ENCODE measurements at places on chromosomes 3 and 15.

DNA sequence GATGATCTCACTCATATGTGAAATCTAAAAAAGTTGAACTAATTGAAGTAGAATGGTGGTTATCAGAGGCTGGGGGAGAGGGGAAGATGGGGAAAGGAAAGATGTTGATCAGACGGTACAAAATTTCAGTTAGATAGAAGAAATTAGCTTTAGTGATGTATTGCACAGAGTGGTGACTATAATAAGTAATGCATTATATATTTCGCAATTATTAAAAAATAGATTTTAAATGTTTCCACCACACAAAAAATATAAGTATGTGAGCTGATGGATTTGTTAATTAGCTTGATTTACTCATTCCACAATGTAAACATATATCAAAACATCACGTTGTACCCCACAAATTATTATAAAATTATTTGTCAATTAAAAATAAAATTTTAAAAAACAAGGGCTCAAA is 8.1 kb downstream of the SUMF1 start:
- no peak for DNase-seq

DNA sequence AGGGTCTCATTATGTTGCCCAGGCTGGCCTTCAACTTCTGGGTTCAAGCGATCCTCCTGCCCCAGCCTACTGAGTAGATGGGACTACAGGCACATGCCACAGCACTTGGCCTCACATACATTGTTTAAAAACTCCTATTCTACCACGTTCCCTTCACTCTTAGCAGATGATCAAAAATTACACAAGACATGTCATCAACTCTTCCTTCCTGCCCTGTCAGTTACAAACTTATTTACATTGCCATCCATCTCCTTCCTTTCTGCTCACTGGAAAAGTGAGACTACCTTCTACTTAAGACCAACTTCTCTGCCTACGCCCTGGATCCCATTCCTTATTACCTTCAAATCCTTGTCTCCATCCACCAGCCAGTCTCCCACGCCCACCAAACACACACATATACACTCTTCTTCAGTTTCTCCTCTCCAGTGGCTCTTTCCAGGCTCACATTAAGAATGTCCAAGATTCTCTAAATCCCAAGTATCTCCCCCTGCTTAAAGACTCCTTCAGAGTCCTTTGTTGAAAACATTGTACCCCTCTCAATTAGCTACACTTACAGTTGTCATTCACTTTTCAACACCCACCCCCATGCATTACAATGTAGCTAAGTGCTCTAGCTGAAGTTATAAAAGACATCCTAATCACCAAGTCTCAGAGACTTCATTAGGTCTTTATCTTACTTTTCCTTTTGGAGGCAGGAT is 4.3 kb downstream of the PEAK1 start:
- DNase-seq: no peak

DNA sequence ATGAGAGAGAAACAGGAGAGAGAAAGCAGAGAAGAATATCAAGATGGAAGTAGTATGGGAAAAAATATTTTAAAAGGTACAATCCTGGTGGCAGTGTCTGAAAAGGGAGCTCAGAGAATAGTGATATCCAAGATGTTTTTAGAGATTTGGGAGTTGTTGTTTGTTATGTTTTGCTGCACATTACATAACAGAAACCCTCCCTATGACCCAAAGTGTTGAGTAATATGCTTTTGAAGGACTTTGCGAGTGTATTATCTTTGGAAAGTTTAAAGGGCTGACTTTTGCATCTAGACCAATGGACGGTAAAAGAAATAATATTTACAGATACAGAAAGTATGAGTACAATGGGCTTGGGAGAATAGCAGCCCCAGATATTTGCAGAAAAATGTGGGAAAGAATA is 759.7 kb downstream of the NTRK3 start:
- DNase-seq: no peak

- DNase-seq: no peak
Observed at GRCh38 chr3:187828579-187829452, 83.5 kb upstream of the BCL6 start.

DNA sequence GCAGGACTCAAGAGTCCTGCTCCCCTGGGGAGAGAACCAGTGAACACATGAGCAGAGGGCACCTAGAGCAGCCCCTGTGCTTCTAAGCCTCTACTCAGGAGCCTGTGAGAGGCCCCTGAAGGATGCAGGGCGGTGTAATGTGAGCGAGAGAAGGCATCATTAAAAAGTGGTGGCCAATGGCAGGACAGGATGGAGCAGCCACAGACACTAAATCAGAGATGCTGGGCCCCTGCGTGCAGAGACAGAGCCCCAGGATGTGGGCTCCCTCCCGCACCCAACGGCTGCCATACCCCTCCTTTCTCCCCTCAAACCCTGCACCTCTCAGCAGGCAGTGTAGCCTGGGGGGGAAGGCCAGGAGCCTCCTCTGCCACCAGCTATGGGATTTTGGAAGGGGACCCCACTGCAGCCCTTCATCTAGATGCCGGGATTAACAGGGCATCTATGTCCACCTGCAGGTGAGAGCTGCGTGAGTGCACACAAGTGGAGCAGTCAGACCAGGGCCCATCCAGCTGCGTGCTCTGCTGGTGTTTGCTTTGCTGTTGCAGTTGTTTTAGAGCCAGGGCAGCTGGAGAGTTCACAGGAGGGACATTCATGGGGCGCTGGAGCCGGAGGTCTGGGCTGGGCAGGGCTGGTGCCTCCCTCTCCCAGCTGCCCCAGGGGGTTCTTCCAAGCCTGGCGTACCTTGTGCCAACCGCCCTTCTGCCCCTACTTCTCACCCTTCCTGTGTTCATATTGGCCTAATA is 5.1 kb upstream of the IQSEC1 start:
- DNase-seq: no peak

GRCh38 chr3:170563712-170564423 is 22.0 kb downstream of the SLC7A14 start:
- no peak for DNase-seq

DNA sequence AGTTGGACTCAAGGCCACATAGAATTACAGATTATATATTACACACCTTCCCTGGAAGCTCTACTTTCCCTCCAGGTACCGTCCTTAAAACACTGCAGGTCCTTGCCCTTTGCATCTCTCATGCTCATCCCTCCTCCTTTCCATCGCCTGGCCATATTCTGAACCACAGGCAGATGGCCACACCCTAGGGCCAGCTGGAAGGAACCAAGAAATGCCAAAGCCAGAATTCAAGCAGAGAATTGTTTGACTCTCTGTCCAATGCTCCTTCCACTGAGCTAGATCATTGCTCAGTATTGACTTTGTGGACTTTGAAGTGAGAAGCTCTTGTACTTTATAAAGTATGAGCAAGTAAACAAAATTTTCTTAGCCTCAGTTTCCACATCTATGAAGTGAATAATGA is 170.3 kb upstream of the SLC24A5 start:
- no peak for DNase-seq

- no peak for DNase-seq
Observed at GRCh38 chr15:51909584-51909983, 62.0 kb downstream of the LEO1 start.

GRCh38 chr3:188746291-188746783 is 425.4 kb upstream of the TPRG1 start:
- DNase-seq: no peak

DNA sequence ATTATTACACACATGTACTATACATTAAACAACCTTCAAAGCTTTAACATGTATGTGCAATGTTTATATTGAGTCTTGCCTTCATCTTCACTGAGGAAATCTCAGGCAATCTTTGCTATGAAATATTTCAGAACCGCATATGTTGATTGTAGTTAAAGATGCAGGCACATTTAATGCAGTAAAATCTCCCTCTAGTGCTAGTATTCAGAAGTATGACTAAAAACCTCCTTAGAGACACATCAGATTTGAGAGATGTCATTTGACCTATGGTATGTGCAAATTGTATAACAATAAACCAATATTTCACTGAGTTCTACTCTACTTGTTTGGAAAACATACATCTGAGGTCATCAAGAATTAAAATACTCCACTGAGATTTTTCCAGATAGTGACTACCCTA is 123.8 kb upstream of the C15orf61 start:
- DNase-seq: no peak

DNA sequence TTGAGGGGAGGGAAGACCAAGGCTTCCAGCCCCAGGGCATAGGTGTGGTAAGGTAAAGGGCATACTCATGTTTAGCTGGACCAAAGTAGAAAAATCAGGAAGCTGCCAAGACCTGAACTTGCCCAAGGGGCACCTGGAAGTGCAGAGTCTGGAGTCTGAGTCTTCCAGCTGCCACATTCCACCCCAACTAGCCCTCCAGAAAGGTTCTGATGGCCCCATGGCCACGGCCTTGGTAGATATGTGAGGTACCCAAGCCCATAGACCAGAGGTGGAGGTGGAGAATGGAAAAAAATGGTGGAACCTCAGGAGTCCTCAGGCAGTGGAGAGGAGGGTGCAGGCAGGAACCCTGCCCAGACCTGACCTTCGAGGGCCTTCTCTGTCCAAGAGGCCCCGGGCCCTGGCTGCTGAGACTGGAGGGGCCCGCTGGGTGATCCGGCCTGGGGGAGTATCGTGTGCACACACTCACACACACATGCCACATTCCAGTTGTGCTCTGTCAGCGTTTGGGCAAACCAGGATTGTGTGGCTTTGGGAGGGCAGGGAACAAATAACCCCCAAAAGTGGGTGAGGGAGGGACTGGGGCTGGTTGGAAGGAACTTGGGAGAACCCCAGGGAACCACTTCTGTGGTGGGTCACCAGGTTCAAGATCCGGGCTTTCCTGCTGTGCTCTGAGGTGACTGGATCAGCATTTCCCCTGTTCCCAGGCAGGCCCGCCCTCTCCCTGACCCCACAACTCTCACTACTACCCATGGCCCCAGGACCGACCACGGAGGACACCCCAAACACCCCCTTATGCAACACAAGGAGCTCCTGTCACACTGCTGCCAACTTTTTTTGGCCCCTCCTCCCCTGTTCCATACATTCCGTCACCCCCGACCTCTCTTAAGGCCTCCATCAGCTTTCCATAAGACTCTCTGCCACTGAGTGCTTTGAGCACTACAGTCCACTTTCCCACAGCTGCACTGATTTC is 11.6 kb downstream of the MYL3 start:
- DNase-seq: no peak

DNA sequence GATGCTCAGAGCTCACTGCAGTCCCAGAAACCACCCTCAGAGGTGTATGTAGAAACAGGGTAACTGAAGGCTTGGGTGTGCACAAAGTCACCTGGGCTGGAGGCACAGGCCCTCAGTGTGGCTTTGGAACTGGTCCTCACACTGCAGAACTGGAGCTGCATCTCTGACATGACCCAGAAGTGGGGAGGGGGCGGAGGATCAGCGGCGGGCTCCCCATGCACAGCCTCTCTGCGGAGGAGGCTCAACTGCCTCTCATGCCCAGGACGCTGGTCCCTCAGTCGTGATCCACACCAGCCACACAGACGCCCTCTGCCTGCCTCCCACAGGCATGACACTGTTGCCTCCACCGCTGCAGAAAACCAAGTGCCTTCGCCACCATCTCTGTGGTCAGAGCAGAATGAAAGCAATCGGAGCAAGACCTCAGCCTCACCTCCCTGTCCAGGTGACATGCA is 73.7 kb downstream of the TM2D3 start:
- no peak for DNase-seq

DNA sequence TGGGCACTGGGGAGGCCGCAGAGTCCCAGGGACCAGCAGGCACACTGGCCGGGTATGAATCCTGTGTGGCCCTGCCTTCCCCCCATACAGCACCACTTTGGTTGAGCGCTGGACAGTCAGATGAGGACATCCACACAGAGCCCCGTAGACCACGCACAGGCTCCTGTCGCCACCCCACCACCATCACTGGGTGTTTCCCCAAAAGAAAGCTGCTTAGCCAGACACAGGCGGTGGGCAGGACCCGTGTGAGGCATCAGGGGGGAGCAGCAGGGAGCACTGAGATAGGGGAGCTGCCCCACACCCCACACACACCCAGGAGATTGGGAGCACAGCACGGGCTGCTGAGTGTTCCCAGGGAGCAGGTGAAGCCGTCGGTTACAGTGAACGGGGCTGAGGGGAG is 42.4 kb upstream of the SLC41A3 start:
- no peak for DNase-seq

DNA sequence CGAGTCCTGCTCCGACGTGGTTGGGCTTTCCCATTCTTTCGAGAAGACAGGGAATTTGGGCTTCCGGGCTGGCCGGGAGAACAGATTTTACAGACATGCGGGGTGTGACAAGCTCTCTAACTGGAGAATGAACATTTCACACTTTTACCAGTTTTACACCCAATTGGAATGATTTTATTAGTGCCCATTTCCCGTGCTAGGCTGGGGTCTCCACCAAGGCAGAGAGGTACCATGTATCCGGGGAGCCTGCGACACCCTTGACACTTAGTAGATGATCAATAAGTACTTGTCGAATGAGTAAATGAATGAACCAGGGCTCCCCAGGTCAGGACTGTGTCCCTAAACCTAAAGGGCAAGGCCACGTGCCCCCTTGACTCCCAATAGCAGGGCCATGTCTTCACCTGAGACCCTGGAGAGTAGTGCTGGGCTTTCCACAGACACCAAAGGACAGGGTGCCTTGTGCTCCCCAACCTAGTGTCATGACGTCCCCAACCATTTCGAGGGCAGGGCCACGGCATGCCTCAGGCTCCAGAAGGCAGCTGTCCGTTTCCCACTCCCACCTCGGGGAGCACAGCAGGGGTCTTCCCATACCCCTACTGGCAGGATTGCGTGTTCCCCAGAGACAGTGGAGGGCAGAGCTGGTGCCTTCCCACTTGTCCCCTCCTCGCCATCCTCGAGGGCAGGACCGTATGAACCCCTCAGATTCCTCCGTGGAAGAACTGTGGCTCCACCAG is 679 bp upstream of the MYD88 start:
- no peak for DNase-seq

DNA sequence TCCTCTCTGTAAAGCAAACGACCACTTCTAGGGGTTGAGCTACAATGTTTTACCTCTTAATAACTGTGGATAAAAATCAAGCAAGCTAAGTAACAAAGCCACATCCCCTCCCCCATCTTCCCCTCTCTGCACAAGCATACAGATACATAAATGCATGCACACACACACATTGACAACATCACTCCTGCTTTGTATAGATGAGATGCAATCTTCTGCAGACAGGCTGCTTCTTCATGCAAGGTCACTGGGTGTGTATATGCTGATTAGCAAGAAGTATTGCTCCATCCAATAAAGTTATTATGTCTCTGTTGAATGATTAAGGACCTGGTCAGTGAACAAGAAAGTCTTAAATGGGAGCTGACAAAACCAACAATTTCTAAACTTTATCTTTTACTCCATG is 8.8 kb upstream of the ATP11B start:
- no peak for DNase-seq

DNA sequence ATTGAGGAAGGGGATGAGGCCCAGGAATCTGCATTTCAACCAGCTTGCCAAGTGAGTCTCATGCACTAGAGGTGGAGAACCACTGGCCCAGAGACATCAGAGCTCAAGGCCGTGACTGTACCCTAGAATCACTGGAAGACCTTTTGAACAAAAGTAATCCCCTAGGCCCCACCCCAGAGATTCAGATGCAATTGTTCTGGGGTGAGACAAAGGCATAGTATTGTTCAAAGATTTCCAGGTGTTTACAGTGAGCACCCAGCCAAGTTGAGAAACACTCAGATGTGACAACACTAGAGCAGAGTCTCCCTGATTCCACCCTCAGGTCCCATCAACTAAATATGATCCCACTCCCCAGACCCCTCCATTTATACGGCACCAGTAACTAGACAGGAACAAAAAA is 290.3 kb upstream of the TLE3 start:
- DNase-seq: no peak

- no peak for DNase-seq
Observed at GRCh38 chr3:67715971-67716370, 61.6 kb upstream of the SUCLG2 start.

- DNase-seq: no peak
Observed at GRCh38 chr3:65245133-65246063, 557.6 kb upstream of the ADAMTS9 start.
